Activated CD4-positive, alpha-beta T cell treated with anti-CD3 and anti-CD28 coated beads, Interleukin-2, Interleukin-6, amounts not matched to agents 100 ng/mL and 50 ng/mL, durations not matched to agents 16 hours and 8 hours (primary cell): ENCODE measurements at places on chromosomes 12 and 14.
A peak's percentile ranks its signal among the peaks of the same experiment; 100 is the strongest.

DNA sequence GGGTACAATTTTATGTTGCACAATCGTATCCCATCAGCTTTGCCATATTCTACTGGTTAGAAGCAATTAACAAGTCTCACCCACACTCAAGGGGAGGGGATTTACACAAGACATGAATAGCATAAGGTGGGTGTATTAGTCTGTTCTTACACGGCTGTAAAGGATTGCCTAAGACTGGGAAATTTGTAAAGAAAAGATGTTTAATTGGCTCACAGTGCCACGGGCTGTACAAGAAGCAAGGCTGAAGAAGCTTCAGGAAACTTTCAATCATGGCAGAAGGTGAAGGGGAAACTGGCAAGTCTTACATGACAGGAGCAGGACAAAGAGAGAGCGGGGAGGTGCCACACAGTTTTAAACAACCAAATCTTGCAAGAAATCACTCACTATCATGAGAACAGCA lies 231.8 kb upstream of the AMIGO2 start:
- DNase-seq = no peak

- DNase-seq = no peak
Observed at GRCh38 chr14:104654119-104654518, 35.3 kb upstream of the INF2 start.

- DNase-seq = no peak
Observed at GRCh38 chr12:20280515-20280914, 87.8 kb upstream of the PDE3A start.

DNA sequence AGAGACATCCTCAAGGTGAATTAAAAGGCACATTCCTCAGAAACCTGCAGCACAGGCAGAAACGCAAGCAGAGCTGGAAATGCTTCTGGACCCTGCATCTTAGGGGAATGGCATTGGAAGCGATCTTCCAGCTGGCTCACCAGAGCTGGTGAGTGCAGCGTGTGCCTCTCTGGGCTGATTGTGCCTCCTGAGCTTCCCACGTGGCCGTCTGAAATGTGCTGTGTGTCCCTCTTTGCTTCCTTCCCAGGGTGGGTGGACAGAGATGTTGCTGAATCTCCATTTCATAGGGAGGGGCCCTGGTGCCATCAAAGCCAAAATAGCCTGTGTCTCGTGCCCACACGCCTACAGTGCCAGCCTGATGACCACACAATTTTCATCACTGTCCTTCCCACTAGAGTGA lies 34.3 kb upstream of the TMEM132D start:
- DNase-seq = no peak

GRCh38 chr14:63051992-63052391 lies 6.7 kb upstream of the KCNH5 start:
- no peak for DNase-seq

GRCh38 chr12:6946033-6946919 lies 2.5 kb downstream of the C12orf57 start:
- DNase-seq = peak; percentile 80

GRCh38 chr14:72332046-72332445 lies 399.8 kb downstream of the RGS6 start:
- DNase-seq = no peak

DNA sequence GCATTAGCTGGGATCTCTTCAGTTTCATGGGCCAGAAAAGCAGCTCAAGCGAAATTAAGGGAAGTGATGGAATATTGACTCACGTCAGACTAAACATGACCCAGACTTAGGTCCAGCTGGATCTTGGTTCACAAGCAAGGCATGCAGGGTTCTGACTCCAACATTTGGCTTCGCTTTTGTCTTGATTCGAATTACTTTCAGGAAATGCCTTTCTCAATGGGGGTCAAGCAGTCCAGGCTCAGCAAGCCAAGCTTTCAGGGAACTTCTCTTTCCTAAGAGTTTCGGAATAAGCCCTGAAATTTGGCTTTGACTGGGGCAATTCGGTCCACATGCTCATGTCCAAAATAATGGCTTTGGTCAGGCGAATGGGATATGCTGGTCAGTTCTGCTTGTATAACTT lies 678.7 kb upstream of the TMEM132C start:
- DNase-seq = no peak

- DNase-seq = no peak
Observed at GRCh38 chr12:68310370-68310769, 21.8 kb downstream of the MDM1 start.

- no peak for DNase-seq
Observed at GRCh38 chr12:93683410-93683809, 6.2 kb downstream of the CRADD start.

- DNase-seq = no peak
Observed at GRCh38 chr12:14322403-14322802, 43.1 kb upstream of the ATF7IP start.
